ENCODE measurements at places on chromosomes 1 and 21. TPM values are rescaled to one million over a fixed set of nuclear protein-coding genes. Genes with fewer than 3 reads are reported as not detected.

AMY2A gene
- total RNA-seq = not detected

- H3K36me3 ChIP-seq = no peaks in the 10 kb centered on the region
- H3K27me3 ChIP-seq = no peaks in the 10 kb centered on the region
- H3K4me1 ChIP-seq = peaks cover 25% of the 10 kb centered on the region
Observed at GRCh38 chr1:22470227-22470626, 18.6 kb downstream of the ZBTB40 start.

YOD1 gene
- 4.8 TPM for total RNA-seq

DYNLT5 gene
- 0.35 TPM for total RNA-seq

DNA sequence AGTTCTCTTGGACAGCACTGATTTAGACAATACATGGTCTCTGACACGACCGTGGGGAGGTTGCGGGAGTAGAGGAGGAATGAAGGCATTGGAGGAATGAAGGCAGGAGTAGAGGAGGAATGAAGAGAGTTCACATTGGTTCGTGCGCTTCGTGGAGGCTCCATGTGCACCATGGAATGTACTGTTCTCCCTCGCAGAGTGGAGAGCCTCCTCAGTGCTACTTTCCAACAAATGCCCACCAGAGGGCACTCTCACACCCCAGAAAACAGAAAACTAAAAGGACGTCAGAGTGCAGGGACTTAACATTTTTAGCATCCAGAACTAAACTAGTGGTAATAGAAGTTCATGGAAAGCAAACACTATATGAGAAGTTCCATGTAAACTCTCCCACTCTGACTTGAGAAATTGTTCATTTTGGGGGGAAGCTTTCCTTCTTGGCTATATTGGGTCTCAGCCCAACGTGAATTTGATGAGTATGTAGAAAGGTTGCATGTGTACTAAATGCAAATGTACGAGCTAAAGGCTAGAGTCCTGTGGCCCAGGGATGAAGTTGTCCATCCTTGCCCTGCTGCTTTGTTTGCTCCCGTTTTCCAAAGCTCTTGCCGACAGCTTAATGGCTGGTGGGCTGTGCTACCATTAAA lies 211.6 kb downstream of the LMX1A start:
- DNase-seq = no peak
- H3K27ac ChIP-seq = no peak overlapping the region
- H3K36me3 ChIP-seq = no peaks in the 10 kb centered on the region
- no peak overlapping the region for H3K4me3 ChIP-seq
- peaks cover 3% of the 10 kb centered on the region for H3K27me3 ChIP-seq
- H3K4me1 ChIP-seq = no peaks in the 10 kb centered on the region
